Panc1 (cell line): ENCODE measurements at places on chromosomes 3 and 15.

- no peak for DNase-seq
These were observed 20.3 kb downstream of the SETMAR start for GRCh38 chr3:4323246-4324027.

DNA sequence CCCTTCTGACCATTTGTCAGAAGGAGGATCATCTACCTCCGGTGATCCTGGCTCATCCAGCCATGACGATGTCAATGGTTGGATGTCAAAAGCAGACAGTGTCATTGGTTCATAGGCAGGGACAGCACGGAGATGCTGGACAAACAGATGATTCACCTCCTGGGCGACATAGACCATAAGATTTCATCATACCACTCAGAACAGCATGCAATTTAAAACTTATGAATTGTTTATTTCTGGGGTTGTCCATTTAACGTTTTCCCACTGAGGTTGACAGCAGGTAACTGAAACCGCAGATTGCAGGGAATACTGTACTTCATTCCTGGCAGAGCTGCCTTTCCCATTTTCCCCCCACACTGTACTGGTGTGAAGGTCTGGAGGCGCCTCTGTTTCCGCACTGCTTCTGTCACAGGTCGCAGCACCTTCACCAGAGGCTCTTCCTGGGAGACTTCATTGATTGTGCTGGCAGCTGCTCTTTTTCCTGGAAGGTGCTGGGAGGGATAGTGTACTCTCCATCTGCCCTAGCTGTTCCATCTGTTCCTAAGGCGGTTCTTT is 32.5 kb upstream of the TMOD3 start:
- DNase-seq, result no peak

DNA sequence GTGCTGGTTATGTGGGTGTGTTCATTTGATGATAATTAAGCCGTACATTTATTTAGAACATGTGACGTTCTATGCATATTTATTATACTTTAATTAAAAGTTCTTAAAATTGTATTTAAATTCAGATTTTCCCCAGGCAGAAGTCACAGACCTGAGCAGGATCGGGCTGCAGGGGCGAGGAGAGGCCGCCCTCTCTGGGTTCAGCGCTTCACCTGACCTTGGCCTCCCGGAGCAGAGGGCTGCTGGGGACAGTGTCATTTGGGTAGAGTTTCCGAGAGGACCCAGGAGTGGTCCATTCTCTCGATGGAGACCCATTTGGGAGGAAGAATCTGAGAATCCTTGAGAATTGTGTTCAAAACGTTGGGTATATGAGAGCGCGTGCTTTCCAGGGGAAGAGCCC is 12.0 kb upstream of the TOPBP1 start:
- no peak for DNase-seq

GRCh38 chr3:167114619-167115018 is 265.5 kb downstream of the ZBBX start:
- no peak for DNase-seq

DNA sequence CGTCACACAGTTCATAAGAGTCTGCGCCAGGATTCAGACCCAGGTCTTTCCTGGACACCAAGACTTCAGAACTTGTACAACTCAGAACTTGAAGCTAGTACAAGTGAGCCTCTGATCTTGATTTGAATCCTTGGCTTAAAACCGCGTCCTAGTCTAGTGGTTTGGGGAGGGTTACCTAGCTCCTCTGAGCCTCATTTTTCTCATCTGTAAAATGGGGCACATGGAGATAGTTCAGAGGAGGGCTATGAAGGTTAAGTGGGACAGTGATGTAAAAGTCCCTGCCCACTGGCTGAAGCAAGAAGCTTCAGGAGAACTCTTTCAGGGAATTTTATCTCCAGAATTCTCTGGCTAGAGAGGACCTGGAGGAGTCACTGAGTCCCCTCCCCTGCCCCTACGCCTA is 48.7 kb upstream of the LCTL start:
- DNase-seq, result no peak

DNA sequence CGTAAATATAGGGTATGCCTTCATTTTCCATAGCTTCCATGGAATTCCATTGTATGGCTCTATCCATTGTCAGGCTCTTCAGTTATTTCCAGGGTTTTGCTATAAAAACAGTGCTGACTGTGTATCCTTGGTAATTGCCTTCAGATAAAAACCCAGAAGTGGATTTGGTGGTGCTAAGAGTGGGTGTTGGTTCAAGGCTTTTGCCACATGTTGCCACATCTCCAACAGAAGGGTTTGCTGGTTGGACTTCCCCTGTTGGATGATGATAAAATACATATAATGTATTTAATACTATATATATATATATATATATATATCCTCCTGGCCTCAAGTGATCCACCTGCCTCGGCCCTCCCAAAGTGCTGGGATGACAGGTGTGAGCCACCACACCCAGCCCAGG is 97.8 kb downstream of the FLNB start:
- DNase-seq, result no peak

GRCh38 chr3:99526921-99527320 is 111.5 kb upstream of the COL8A1 start:
- DNase-seq, result no peak

GRCh38 chr15:29289173-29289572 is 19.6 kb upstream of the NSMCE3 start:
- no peak for DNase-seq

DNA sequence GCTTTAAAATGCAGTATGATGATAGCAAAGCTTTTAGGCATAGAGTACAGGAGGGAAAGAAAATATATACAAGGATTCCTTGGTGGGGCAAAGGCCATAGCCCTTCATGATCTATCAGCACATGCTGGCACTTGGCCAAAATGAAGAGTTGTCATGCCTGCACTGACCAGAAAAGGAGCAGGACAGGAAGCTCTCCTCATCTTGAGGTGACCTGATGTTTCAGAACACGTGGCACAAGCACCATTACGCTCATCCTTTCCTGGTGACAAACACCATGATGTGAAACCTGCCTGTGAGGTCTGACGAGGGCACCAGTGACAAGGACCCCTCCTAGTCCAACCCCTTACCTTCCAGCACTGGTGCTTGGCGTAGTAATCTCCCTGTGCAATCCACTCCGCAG is 77.9 kb upstream of the DCLK3 start:
- DNase-seq, result no peak

DNA sequence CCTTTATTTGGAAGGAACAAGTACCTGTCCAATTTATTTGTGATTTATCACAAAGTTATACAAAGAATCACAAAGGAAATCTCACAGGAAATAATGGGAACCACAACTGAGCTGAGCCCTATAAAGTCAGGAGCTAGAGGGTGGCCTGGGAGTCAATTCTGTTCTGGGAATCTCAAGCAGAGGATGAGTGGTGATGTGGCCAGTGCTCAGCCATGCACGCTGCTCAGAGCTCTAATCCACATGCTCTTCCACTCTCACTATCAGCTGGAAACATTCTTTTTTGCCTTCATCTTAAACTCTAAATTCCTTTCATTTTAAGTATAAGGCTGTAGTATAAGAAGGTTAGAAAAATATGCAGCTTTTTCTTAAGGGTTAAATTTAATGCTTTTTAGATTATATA is 36.6 kb downstream of the UACA start:
- DNase-seq, result no peak

DNA sequence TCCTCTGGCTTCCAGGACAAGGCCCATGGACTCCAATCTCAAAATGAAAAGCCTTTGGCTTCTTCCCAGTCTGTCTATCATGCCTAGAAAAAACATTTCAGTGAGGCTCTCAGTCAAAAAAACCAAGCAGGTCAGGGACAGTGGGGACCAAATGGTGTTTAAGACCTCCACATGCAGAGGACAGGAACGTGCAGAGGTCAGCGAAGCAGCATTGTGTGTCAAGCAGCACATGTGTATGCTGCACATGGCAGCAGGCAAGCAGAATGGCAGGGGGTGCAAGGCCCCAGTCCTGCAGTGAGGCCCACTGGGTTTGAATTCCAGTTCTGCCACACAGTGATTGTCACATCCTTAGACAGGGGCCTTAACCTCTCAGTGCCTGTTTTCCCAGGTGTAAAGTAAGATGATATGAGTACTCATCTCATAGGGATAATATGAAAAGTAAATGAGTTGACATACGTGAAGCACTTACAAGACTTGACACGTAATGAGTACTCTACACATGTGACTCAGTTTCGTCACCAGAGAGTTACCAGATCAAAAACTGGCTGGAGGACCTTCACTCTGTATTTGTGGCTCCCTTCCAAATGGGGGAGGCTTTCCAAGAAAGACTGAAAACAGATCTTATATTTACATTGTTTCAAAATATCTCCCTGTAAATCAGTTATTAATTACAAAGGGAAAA is 11.2 kb downstream of the STIMATE start:
- no peak for DNase-seq
